ENCODE measurements at places on chromosomes 16 and 17. TPM values are rescaled to one million over a fixed set of nuclear protein-coding genes. Genes with fewer than 3 reads are reported as not detected.

Gene CSH1
- total RNA-seq, result not detected

Gene ZP2
- total RNA-seq, result not detected

Gene TNFRSF17
- total RNA-seq, result not detected

DNA sequence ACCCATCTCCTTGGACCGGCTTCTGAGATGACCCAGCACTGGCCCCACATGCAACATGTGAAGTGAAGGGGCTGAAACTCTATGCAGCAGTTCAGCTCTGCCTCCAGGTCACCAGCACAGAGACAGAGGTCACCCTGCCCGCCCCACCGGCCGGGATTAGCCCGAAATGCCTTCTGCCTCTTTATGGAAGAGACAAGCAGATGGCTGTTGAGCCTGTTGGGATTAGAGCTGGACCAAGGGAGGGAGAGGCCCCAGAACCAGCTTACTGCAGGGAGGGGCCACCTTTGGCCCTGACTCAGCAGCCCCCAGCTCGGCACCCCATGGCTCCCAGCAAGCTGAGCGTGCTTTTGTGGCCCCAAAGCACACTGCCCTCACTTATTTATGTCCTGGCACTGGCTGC lies 5.7 kb downstream of the AIPL1 start:
- DNase-seq, result no peak

GRCh38 chr17:34727601-34728000 lies 148.2 kb downstream of the TMEM132E start:
- DNase-seq, result no peak

DNA sequence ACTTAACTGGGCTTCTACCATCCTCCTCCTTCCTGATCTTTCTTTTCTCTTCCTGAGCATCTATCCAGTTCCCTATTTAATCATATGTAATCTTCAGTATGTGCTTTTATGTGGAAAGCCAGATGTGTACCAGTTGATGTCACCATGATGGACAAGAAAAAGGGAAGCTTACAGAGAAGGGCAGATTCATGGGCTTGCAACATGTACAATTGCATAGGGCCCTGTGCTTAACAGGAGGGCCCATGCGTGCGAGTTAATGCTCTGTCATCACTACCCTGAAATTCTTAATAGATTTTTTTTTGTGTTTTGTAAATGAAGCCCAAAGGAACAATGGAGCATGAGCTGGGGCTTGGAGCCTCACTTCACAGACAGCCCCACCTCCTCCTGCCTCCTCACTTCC lies 124.3 kb downstream of the CDH13 start:
- no peak for DNase-seq

DNA sequence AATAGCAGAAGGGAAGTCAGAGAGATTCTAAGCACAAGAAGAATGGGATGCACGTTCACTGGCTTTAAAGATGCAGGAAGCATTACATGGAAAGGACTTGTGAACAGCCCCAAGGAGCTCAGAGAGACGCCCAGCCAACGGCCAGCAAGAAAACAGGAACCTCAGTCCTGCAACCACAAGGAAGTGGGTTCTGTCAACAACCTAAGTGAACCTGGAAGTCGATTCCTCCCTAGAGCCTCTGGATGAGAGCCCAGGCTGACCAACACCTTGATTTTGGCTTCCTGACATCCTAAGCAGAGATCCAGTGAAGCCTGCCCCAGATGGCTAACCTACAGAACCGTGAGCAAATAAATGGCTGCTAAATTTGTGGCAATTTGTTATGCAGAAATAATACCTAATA lies 24.5 kb downstream of the GPR142 start:
- no peak for DNase-seq

DNA sequence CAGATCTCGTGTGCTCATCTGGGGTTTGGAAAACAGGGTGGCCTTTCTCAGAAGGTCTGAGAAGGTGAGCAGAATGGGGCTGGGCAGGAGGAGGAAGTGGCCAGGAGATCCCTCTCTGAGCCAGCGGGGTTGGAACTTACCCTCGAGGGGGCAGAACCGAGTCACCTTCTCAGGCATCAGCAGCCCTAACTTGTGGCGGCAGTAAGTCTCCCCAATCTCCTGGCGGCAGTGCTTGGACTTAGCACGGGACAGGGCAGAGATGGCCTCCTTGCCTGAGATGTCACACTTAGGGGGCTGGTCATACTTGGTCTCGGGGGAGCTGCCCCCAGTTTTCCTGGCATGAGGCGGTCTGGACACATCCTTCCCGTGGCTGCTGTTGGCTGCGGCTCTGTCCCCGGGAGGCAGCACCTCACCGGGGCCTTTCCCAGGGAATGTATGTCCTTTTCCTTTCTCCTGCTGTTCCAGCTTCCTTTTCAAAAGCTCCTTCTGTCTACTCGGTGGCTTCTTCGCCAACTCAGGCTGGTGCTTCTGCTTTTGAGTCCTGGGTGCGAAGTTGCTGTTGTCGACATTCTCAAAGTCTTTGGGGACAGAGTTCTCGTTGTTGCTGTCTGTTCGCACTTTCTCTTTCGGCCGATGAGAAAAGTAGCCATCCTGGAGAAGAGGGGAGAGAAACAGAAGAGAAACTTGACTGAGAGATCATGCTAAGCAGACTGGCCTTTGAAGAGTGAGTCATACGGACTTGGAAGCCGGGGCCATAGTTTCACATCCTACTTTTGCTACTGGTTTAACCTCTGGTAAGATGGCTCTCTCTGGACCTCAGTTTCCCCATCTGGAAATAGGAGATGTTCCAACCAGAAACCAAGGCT lies 211.7 kb downstream of the XYLT1 start:
- no peak for DNase-seq

GRCh38 chr16:56897026-56897799 lies 32.2 kb downstream of the SLC12A3 start:
- no peak for DNase-seq

DNA sequence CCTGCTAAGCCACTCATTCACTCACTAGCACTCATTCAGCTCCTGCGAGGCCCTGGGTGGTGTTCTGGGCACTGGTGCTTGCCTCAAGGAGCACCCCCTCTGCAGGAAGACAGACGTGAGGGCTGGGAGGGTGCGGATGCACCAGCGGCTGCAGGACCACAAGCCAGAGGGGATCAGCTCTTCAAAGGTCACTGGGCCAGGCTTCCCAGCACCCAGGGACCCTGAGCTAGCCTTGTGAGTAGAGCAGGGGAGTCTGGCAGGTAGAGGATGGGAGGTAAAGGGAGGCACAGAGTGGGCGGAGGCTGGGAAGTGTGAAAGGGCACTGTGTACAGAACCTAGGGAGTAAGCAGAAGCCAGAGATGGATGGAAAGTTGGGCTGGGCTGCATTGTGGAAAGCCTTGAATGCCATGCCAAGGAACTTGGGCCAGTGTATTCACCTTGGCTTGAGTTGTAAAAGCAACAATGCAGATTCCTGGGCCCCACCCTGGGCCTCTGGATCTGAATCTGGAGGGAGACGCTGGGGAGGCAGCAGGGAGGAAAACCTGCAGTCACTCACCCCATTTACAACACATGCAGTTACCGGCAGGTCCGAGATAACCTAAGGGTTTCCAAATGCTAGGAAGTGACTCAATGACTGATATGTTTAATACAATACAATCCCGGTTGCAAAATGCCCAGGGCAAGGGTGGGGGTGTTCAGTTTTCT lies 1.7 kb downstream of the IL4R start:
- DNase-seq, result no peak

GRCh38 chr17:75067856-75068255 lies 19.9 kb upstream of the SLC16A5 start:
- DNase-seq, result no peak

DNA sequence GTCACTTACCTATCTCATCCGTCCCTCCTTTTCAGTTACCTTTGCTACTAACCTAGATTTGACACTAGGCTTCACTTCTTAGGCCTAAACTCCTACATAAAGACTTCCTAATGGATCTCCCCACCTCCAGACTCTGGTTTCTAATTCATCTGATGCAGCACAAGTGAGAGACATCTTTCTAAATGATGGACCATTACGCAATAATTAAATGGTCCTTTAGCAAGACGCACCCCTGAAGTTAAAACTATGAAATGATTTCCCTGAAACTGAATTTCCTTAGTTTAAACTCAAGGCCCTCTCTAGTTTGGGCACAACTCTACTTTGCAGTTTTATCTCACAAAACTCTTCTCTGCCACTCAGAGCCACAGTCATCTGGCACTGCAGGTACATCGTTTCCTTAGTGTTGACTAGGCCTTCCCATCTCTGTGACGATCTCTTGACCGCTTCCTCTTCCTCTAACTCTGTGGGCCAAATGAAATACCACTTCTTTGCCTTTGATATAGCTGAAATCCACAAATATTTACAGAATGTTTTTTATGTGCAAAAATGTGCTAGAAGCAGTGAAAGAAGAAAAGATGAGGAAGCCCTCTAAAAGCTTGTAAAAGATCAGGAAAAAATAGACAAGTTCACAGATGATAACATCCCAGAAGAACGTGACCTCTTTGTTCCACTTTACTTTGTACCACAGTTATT lies 3.3 kb downstream of the SYNRG start:
- DNase-seq, result no peak

DNA sequence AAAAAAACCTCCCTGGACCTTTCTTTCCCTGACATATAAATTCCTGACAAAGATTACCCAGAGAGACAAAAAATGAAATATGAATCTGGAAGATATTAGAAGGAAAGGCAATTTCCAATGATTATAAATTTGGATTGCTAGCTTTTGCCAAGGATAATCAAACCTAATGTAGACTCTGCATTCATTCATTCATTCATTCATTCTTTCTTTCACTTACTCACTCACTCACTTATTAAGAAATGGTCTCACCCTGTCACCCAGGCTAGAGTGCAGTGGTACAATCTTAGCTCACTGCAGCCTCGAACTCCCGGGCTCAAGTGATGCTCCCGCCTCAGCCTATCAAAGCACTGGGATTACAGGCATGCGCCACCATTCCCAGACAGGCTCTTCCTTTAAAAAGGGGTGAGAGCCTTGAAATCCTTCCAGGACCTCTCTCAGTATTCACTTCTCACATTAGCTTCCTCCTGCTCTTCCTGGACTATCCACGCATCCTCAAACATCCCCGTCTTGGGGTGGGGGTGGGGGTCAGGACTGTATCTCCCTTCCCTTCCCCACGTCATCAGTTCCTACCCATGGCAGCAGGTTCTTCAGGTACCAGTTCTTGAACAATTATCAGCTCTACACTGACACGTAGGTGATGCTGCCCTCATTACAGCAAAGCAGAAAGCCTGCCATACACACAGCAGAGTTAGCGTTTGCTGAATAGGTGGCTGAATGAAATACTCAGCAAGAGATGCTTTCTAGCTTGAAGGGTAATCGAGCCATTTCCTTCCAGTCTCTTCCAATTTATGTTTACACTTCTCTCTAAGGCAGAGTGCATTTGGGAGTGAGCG lies 19.8 kb downstream of the PRPSAP1 start:
- DNase-seq, result no peak
